ENCODE measurements at places on chromosomes 4 and X. TPM values are rescaled to one million over a fixed set of nuclear protein-coding genes. Genes with fewer than 3 reads are reported as not detected.

- no peak for DNase-seq
These were observed 11.4 kb downstream of the BANK1 start for GRCh38 chr4:101801958-101802357.

The HSFX3 gene
- total RNA-seq: not detected

DNA sequence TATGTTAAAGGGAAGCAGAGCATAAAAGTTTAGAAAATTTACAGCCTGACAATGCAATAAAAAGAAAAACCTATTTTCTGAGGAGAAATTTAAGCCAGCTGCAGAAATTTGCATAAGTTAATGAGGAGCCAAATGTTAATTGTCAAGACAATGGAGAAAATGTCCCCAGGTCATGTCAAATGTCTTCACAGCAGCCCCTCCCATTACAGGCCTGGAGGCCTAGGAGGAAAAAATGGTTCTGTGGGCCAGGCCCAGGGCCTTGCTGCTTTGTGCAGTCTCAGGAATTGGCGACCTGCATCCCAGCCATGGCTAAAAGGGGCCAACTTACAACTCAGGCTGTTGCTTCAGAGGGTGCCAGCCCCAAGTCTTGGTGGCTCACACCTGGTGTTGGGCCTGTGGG, 275.4 kb upstream of the RPS6KA3 start:
- no peak for DNase-seq

DNA sequence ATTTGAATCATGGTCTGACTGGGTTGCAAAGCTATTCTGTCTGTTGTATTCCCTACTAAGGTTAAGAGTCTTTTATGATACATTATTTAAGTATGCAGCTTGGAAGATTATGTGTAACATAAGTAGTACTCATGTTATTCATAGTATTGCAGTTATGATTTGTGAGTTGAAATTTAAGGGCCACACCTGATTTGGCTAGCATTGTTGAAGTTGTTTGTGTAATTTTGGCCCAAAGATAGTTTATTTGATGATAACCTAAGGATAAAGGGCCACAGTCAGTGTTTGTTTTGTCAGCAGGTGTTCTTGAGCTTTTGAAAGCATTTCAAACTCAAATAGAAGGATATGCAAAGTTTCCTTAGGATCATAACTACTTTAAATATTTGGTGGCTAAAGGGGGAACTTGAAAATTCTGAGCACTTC, 38.9 kb downstream of the NUDT9 start:
- DNase-seq: no peak

GRCh38 chrX:135434258-135435138, 12.8 kb downstream of the SMIM10L2A start:
- DNase-seq: no peak

GRCh38 chrX:10157032-10157341, 212 bp downstream of the CLCN4 start:
- no peak for DNase-seq

The EPGN gene
- not detected for total RNA-seq

DNA sequence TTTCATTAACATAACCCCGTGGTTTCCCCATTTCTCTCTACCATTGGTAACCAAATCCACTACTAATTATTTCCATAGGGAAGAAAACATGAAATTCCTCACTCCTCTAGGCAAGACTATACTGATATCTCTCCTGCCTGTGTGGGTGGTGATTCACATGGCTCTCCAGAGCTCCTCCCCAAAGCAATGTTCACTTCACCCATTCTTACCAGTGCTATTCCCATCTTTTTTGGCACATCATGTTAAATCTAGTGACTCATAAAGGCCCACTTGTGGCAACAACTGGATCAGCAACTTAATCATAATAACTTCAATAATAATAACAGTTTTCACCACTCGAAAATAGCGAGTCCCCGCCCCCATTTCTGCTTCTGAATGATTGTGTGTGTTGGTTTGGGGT, 6.1 kb upstream of the HCCS start:
- DNase-seq: no peak

DNA sequence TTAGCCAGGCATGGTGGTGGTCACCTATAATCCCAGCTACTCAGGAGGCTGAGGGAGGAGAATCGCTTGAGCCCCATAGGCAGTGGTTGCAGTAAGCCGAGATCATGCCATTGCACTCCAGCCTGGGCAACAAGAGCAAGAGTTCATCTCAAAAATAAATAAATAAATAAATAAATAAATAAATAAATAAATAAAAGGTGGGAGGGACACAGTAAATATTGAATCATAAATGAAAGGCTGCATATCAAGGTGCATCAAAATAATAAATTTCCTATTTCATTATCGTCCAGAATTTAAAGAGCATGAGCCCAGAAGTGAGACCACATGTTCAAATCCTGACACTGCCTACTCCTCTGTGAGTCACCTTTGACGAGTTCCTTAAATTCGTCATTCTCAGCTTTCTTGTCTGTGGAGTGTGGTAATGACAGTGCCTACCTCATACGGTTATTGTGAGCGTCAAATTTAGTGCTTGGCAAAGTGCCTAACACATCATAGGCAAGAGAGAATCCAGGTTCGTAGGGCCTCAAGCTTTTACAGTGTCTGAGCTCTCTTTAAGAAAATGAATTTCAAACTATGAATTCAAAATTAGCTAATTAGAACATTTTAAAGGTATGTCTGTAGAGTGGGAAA, 49.9 kb downstream of the IL15 start:
- no peak for DNase-seq

DNA sequence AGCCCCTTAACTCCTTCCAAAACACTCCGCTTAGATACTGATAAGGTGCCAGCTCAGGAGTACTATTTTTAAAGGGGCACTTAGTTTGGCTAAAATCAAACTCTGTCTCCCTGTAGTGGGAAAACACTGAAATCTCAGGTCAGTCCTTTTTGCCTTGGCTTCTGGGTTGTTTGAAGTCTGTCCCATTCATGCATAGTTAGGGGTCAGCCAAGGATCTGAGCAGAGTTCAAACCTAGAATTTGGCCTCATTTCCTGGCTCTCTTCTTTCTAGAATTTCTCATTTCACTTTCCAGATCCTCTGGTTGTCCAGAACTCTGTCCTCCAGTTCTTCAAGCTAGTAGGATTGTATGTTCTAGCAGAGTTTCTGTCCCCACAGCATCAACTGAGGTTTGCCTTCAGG, 31.5 kb downstream of the NAT8L start:
- no peak for DNase-seq

DNA sequence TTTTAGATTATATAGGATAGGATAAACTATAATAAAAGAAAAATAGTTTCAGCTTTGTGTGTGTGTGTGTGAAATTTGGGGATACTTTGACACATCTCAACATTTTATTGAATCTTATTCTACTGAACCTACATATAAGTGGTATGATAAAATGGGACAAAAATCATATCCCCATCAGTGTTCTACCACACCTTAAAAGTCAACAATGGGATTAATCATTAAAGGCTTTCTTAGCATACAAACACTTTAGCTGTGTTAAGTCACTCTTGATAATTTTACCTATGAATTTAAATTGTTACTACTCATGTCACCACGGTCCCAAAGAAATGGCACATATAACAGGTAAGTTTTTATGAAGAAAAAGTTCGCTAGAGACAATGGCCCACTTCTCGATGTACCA, 37.7 kb upstream of the LRBA start:
- DNase-seq: no peak

DNA sequence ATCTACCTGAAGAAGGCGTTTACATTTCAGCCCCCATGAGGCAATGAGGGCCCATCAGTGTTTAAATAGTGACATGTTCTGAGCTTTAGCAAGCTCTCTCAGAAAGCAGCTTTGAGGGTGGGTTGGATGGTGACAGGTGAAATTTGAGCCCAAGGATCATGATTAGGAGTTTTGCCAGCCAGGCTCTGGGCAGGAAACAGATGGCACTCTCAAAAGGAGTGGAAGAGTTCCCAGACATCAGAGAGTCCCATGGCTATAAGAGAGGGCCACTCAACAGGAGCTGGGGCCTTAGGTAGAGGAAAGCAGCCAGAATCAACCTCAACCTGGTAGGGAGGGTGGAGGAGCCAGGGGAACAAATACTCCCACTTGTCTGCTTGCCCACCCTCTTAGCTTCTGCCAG, 499.8 kb downstream of the MID1IP1 start:
- DNase-seq: no peak

The CNKSR2 gene
- total RNA-seq: 173 TPM

- DNase-seq: no peak
These were observed 281.4 kb upstream of the FRG1 start for GRCh38 chr4:189659287-189659686.

The FAM236A gene
- not detected for total RNA-seq

DNA sequence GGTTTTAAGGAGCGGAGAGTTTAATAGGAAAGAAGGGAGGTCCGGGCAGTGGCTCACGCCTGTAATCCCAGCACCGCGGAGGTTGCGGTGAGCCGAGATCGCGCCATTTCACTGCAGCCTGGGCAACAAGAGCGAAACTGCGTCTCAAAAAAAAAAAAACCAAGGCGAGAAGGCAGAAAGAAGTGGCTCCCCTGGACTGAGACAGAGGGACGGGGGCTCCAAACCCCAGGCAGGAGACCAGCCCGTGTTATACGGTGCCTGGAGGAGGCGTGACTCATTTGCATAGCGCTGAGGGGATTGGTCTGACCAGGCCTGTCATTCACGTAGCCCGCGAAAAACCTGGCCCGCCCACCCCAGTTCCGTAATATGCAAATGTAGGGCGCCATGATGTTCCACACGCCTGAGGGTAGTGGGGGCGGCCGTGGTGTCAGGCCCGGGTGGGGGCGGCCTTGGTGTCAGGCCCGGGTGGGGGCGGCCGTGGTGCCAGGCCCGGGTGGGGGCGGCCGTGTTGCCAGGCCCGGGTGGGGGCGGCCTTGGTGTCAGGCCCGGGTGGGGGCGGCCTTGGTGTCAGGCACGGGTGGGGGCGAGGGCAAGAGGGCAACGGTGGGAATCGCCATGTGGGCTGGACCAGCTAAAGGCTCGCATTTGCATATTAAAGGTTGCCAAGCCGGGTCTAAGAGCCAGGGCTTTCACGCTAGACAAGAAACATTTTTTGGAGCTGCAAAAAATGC, 2.1 kb downstream of the PLCXD1 start:
- DNase-seq: peak; percentile 94

DNA sequence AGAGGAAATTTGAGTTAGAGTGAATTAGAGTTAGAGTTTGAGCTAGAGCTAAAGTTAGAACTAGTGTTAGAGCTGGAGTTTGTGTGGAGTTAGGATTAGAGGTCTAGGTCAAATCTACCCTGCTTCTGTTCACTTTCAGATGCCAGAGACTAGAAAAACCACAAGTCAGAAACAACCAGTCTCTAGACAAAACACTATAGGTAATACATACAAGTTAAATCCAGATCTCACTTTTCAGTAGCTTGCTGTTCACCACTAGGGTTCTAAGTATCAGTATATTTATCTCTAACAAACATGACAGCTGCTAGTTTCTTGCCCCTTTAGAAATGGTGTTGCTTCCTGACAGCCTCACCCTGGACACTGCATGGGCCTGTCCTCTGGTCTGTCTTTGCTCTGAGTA, 300.7 kb downstream of the ARAP2 start:
- no peak for DNase-seq

The POLN gene
- 8.6 TPM for total RNA-seq

The RRH gene
- 0.41 TPM for total RNA-seq

The GPRASP2 gene
- 84.8 TPM for total RNA-seq

GRCh38 chr4:159395693-159396092, 292.8 kb downstream of the RAPGEF2 start:
- no peak for DNase-seq

The MAGED4B gene
- 107 TPM for total RNA-seq

GRCh38 chr4:169956091-169956843, 69.9 kb downstream of the MFAP3L start:
- DNase-seq: no peak

The SH3D19 gene
- total RNA-seq: 8.2 TPM

GRCh38 chrX:56343219-56343618, 111.1 kb downstream of the KLF8 start:
- DNase-seq: no peak

The SSX3 gene
- not detected for total RNA-seq

The ZMAT1 gene
- total RNA-seq: 6.5 TPM

The MSANTD1 gene
- 6.5 TPM for total RNA-seq

The SRPK3 gene
- under 0.01 TPM for total RNA-seq

GRCh38 chrX:139642241-139642927, 65.6 kb downstream of the MCF2 start:
- DNase-seq: no peak

GRCh38 chr4:61545902-61546480, 345.9 kb downstream of the ADGRL3 start:
- no peak for DNase-seq

GRCh38 chrX:115970718-115971117, 199.8 kb upstream of the AGTR2 start:
- DNase-seq: no peak

The USP27X gene
- 15.9 TPM for total RNA-seq

DNA sequence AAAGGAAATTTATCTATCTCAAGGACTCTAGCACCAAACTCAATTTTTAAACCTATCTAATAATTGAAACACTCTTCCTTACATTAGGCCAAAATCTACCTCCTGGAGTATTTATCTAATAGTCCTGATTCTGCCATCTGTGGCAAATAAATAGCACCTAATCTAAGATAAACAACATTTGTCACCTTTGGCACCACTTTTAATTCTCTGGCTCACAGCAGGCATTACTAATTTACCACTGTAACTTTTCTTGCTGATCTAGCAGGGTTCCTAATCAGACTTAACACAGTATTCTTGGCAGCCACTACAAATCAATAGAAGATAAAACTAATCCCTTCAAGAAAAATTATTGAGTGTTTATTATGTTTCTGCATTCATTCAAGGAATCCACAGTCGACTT, 161.1 kb downstream of the KCTD8 start:
- no peak for DNase-seq
